HepG2 (cell line): ENCODE measurements at places on chromosomes 3 and 15.

- peak; percentile 51 for DNase-seq
Measured at GRCh38 chr3:39805650-39806049, 3.8 kb upstream of the MYRIP start.

DNA sequence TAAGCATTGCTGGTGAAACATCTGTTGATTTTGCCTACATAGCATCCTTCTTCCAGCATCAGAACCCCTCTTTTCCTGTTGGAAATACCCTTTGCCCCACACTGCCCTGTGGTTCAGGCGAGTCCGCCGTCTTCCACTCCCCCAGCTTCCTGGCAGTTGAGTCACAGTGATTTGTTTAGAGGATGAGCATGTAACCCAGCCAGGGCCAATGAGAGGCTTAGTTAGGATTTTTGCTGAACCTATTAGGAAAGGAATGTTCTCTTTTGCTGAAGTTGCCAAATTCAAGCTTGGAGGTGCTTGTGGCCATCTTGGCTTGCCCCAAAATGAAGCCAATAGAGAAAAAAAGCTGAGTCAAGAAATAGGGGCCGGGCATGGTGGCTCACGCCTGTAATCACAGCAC is 19.0 kb upstream of the MEX3B start:
- DNase-seq, result no peak

DNA sequence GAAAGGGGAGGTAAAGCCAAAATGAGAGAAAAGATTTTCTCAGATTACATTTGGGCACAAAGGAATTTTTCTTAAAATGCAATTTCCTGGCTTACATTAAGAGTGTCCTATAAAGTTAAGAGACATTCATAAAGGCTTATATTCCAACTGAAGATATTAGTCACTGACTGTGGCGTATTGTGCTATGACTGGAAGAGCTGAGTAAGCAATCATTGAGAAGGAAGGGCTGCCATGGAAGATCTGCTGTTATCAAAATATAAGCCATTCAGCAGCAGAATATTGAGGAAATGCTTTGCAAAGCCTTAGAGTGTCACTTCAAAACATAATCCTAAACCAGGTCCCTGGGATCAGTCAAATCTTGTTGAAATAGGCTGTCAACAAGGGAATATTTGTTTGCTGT is 593.9 kb downstream of the TUSC7 start:
- DNase-seq, result no peak

DNA sequence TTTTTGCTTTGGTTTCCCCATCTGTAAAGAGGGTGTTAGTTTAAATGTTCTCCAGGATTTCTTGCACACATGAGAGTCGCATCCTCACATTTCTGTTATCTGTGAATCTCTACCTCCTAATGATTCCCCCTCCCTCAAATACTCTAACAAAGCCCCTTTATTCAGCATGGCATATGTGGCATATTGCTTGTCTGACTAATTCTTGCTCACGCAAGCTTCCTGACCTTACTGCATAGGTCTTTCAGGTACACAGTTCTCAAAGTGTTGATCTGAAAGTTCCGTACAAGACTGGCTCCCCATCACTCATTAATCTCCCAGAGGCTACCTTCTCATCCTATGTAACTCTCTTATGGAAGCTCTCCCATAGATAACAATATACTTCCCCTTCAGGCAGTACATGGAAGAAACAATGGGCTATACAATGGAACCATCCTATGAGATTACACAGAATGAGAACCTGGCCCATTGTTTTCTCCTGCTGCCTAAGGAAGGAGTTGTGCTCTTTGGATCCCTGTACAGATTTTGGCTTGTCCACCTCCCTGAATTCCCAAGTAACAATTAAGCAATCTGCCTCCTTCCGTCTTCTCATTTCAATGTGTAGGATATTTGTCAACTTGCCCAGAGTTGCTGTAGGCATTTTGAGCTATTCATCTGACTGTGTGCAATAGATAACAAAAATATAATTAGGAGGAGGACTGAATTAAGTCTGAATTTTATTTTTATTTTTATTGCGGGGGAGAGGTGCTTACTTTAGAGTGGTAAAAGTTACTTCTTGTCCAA is 51.0 kb downstream of the PPARG start:
- DNase-seq, result no peak

- DNase-seq, result no peak
Measured at GRCh38 chr3:193702967-193703366, 110.0 kb downstream of the OPA1 start.

DNA sequence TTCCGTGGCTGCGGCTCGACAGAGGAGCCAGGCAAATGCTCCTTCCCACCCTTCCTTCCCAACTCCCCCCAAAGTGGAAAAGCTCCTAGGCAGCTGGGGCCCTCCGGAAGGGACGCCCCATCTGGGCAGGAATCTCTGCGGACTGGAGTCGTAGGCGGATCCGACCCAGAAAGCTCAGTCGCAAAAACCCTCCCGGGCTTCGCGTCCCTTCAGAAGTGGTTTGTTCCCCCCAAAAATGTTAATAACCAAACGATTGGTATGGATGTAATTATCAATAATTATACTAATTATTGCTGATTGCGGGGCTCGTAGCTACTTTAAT is 3.8 kb downstream of the RNU6-1 start:
- no peak for DNase-seq

GRCh38 chr3:14289590-14290461 is 111.2 kb downstream of the LSM3 start:
- peak; percentile 59 for DNase-seq

- DNase-seq, result no peak
Measured at GRCh38 chr3:16849795-16850194, 35.0 kb upstream of the PLCL2 start.

DNA sequence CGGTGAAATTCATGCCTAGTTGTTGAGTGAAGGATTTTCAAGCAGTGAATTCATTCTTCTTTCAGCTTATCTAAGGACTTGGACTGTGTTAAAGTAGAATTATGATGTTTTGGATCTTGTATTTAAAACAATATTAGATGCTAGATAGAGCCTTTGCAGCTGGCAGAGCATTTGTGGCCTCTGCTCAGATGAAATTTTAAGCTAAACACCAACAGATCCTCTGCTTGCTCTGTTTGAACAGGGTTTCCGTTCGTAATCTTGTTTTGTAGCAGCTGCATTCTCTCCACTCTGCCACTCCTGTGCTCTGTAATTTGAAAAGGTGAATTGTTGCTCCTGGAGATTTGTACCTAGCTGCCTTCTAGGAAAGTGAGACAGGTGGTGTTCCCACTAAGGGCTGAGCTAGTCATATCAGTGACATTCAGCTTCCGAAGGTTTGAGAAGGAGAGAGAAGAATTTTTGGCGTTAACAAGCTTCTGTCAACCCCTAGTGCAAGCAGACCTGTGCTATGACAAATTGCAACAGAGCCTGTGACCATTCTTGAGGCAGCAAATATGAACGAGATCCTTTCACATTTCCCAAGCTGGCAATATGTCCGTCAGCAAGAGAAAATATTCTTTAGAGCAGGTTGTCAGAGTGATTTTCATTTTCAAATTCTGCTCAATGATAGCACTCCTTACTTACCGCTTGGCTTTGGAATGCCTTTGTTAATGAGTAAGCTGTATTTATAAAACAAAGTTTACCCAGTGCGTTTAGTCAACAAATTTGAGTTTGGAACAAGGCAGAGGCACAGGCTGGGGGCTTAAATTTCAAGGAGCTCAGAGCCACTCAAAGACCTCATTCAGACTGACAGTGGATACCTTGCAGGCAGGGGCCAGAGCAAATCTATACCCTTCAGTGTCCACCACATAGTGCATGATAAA is 5.3 kb downstream of the CHST2 start:
- DNase-seq, result no peak

GRCh38 chr3:193788189-193788991 is 195.4 kb downstream of the OPA1 start:
- DNase-seq, result peak; percentile 64

DNA sequence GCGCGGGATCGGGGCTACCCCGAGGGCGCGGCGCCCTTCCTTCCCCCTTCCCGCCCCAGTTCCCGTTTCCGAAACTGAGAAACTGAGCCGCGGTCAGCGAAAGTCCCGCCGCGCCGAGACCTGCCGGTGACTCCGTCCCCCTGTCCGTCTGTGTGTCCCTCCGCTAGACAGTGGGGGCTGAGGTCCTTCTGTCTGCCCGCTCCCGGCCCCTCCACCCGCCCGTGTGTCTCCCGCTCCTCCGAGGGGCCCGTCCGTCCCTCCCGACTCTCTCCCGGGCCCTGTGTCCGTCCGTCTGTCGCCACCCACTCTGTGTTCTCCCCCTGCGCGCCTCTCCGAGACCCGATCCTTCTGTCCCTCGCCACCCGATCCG is 426 bp downstream of the PRKCD start:
- no peak for DNase-seq

DNA sequence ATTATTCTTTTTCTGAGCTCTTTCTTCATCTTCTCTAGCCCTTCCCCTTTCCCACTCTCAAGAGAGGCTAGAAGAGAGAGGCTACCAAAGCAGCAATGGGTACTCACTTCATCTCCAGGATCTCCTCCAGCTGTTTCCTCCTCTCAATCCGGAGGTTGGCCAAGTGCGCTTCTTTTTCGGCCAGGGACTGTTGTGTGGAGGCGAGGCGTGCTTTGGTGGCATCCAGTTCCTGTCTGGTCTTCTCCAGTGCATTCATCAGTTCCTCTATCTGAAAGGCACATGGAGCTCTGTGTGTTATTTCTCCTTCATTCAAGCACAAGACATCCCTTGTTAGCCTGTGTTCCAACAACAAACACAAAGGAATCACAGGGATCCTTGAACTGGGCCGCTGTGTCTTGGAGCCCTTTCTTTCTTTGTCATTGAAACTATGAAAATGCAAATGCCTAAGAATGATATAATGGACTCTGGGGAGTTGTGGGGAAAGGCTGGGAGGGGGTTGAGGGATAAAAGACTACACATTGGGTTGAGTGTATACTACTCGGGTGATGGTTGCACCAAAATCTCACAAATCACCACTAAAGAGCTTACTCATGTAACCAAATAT is 401.3 kb upstream of the WNT5A start:
- no peak for DNase-seq

GRCh38 chr3:99348451-99348850 is 289.9 kb upstream of the COL8A1 start:
- no peak for DNase-seq

DNA sequence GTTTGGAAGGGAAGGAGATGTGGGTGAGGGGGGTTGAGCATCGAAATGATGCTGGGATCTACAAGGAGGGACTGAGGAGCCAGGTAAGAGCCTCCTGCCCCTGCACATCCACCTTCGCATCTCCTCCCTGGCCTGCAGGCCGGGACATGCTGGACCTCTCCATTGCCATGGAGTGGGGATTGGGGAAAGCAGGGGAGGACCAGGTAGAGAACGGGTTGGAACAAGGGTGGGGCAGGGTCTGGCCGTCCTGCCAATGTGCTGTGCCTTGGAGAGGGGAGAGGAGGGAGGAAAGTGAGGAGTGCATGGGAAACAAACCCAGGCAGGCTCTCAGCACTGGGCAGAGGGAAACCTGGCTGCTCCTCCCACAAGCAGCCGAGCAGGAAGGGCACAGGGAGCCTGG is 10.6 kb downstream of the PLA2G4B start:
- no peak for DNase-seq

DNA sequence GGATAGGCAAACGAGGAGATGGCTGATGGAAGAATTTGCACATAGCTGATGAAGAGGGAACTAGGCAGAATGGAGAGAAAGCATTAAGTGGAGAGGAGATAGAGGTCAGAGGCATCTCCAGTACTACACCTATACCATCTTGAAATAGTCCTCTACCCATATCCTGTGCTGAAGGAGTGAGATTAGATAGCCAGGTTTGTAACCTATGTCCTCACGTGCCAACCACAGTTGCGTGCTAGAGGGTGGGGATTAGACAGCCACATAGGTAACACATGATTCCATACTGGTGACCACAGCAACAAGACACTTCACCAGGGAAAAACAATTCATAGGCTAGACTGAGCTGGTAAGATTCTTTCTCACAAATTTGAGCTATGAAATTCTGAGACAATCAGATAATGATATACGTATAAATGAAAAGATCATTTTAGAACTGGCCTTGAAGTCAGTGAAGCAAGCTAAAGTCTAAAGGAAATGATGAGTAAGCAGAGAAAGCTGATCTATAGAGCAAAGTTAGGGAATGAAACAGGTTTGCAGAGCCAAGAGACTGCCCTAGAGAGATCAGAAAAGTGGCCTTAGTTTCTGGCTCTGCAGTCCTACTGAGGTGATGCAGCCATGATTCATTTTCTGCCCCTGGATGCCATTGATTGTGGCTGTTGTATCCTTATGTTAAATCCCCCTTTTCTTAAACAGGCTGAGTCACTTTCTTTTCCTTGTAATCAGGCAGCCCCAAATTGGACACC is 17.7 kb downstream of the MYNN start:
- DNase-seq, result no peak

DNA sequence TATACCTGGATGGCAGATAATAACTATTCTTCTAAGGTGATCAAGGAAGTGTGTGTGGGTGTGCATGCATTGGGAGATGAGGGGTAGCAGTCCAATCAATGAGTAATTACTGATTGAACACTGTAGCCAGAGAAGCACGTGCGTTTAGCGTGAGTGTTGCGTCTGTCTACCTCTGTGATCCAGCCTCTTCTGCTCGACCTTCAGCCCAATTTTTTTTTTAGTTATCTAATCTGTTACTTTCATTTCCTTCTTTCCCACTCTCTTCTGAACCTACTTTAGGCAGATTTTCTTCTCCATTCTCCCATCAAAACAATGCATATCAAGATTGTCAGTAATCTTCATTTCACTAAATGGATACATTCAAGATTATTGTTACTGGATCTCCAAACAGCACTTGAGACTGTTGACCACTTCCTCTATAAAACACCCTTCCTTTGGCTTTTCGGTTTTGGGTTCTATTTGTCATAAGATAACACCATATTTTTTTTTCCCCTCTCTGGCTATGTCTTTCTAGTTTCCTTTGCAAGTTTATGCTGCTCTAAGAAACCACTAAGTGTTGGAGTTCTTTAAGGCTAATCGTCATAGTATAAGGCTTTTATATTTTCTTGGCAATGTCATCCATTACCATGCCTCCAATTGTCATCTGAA is 41.0 kb downstream of the MCTP2 start:
- DNase-seq, result no peak
